Activated naive CD4-positive, alpha-beta T cell treated with anti-CD3 and anti-CD28 coated beads for 36 hours (primary cell): ENCODE measurements at places on chromosomes 4 and X.

DNA sequence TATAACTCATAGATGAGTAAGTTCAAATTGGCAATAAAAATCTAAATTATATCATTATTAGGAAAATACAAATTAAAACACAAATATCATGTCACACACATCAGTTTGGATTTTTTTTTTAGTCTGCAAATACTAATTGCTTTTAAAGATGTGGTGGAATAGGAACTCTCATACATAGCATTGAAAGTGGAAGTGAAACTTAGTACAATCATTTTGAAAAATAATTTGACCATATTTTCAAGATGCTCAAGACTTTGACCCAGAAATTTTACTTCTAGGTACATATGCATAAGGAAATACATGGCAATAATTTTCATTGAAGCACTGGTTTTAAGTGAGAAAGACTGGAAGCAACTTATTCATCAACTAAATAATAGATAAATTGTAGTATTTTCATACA lies 147.5 kb upstream of the SMIM31 start:
- no peaks in the 10 kb centered on the region for H3K27me3 ChIP-seq
- H3K36me3 ChIP-seq, result no peaks in the 10 kb centered on the region
- H3K27ac ChIP-seq, result no peak overlapping the region
- no peak overlapping the region for H3K4me3 ChIP-seq
- no peak for DNase-seq
- no peaks in the 10 kb centered on the region for H3K4me1 ChIP-seq

DNA sequence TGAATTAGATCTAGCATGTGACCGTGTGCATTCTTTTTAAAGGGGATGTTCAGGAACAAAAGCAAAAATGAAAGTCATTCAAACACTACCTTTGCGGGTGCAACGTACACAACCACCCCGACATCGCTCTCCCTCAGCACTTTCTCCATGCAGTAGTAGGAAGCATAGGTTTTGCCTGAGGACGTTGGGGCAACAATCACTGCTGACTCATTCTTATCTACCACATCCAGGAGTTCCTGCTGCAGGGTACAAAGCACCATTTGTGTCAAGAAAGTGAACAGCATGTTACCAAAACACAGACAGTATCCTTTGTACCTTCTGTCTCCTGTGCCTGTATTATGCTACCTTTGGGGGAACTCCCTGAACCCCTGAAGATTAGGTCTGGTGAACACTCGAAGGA lies 58.6 kb downstream of the DDX60L start:
- DNase-seq, result peak; percentile 30
- H3K27me3 ChIP-seq, result no peaks in the 10 kb centered on the region
- peaks cover 12% of the 10 kb centered on the region for H3K4me1 ChIP-seq
- peak overlapping the region; percentile 27 for H3K4me3 ChIP-seq
- H3K27ac ChIP-seq, result peak overlapping the region; percentile 52

DNA sequence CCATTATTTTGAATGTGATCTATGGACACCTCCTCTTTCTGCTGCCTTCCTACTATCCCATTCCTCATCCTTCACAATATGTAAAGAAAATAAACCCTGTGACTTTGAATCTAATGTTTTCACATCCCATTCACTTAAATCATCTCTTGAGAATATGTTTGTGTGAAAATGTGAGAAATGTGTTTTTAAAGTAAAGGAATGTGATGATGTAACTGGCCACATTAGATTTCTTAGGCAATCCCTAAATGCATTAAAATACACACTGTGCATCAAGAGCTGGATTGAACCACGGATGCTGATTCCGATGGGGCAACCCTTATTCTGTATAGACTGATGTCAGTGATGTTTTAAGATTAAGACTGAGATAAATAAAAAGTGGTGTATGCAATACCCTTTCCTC lies 558.9 kb upstream of the TENM3 start:
- no peak overlapping the region for H3K4me3 ChIP-seq
- H3K27me3 ChIP-seq, result no peaks in the 10 kb centered on the region
- no peak overlapping the region for H3K27ac ChIP-seq
- H3K36me3 ChIP-seq, result no peaks in the 10 kb centered on the region

DNA sequence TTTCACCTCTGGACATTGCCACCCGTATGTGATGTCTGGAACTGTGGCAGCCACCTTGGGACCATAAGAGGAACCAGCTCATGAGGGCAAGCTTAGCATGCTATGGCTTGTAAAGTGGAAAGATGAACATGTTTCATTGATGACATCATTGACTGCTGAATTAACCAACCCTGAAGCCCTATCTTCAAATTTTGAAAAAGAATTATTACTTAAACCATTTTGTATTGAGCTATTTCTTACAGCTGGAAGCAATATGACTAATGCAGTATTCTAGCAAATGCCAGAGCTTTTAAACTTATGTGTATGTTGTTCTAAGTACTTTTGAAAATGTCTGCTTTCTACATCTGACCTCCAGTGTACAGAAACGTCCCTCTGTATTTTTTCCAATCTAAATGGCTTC lies 18.1 kb downstream of the GUCY2F start:
- no peaks in the 10 kb centered on the region for H3K4me1 ChIP-seq
- no peak overlapping the region for H3K4me3 ChIP-seq
- no peak overlapping the region for H3K27ac ChIP-seq
- peaks cover 5% of the 10 kb centered on the region for H3K27me3 ChIP-seq
- no peak for DNase-seq

GRCh38 chrX:21883258-21883657 lies 27.5 kb downstream of the YY2 start:
- no peak overlapping the region for H3K4me3 ChIP-seq
- no peak for DNase-seq
- no peaks in the 10 kb centered on the region for H3K4me1 ChIP-seq
- H3K27ac ChIP-seq, result no peak overlapping the region

DNA sequence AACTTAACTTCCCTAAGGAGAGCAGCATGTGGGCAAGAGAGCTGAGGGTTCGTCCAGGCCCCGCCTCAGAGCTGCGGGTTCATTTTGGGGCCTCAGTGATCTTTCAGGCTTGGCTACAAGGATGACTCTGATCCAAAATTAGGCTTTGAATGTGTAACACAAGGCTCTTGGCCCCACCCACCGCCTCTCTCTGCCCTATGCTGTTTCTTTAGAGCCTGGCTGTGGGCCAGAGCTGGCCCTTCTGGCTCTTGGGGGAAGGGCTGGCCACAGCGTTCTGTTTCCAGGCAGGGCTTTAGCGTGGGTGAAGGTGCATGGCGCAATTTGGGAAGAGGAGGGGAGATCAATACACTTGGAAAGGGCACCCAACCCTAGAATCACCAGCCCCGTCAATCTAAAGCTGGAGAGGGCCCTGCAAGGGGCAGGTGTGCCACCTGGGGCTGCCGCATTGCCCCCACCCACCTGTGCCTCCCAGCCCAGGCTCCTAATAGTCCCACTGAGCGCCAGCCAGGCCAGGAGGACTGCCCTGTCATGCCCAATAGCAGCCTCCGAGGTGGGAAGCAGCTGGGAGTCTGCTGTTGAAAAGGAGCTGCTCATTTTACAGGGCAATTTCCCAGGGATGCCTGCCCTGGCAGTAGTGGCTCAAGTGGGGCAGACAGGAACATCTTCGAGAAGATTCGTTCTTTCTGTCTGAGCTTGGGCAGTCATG lies 84.5 kb upstream of the MAML3 start:
- H3K4me3 ChIP-seq, result no peak overlapping the region
- H3K27ac ChIP-seq, result no peak overlapping the region
- no peak for DNase-seq
- peaks cover 26% of the 10 kb centered on the region for H3K4me1 ChIP-seq
- H3K36me3 ChIP-seq, result no peaks in the 10 kb centered on the region

- no peaks in the 10 kb centered on the region for H3K27me3 ChIP-seq
- no peaks in the 10 kb centered on the region for H3K36me3 ChIP-seq
Measured at GRCh38 chr4:10589321-10589720, 95.2 kb downstream of the CLNK start.

DNA sequence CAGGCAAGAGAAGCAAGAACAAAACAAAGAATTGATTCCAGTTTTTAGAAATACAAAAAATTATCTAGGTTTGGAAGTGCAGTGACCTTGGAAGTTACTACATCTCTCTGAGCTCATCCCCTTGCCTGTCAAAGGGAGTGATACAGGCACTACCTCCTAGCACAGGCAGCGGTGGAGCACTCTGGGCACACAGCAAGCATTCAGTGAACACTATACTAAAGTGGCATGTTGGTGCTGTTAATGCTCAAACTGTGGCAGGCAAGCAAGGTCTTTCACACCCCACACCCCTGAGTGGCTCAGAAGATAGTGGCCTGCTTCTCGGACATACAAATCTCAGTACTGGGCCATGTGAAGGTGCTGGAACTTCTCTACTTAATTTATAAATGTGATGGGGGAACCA lies 51.2 kb downstream of the DRD5 start:
- H3K4me1 ChIP-seq, result no peaks in the 10 kb centered on the region
- H3K36me3 ChIP-seq, result no peaks in the 10 kb centered on the region
- H3K27me3 ChIP-seq, result peaks cover 3% of the 10 kb centered on the region
- no peak overlapping the region for H3K4me3 ChIP-seq
- no peak for DNase-seq

- H3K36me3 ChIP-seq, result no peaks in the 10 kb centered on the region
- H3K27ac ChIP-seq, result no peak overlapping the region
- H3K27me3 ChIP-seq, result peaks cover 10% of the 10 kb centered on the region
- no peak for DNase-seq
Measured at GRCh38 chr4:75429208-75429607, 85.0 kb downstream of the RCHY1 start.

DNA sequence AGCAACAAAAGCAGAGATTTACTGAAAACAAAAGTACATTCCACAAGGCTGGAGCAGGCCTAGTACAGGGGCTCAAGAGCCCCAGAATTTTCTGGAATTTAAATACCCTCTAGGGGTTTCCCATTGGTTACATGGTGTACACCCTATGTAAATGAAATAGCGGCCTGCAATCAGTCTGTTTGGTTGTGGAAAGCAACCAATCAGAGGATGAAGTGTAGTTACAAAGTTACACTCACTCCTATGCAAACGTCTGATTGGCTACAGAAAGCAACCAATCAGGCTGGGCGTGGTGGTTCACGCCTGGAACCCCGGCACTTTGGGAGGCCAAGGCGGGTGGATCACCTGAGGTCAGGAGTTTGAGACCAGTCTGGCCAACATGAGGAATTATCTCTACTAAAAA lies 13.8 kb upstream of the TXLNG start:
- no peaks in the 10 kb centered on the region for H3K36me3 ChIP-seq
- H3K4me1 ChIP-seq, result no peaks in the 10 kb centered on the region
- no peak overlapping the region for H3K27ac ChIP-seq
- no peaks in the 10 kb centered on the region for H3K27me3 ChIP-seq
- H3K4me3 ChIP-seq, result no peak overlapping the region

GRCh38 chrX:149527705-149528104 lies 13.1 kb upstream of the EOLA1 start:
- H3K36me3 ChIP-seq, result peaks cover 2% of the 10 kb centered on the region
- H3K27me3 ChIP-seq, result no peaks in the 10 kb centered on the region
- H3K4me3 ChIP-seq, result no peak overlapping the region
- H3K4me1 ChIP-seq, result peaks cover 28% of the 10 kb centered on the region
- H3K27ac ChIP-seq, result no peak overlapping the region

DNA sequence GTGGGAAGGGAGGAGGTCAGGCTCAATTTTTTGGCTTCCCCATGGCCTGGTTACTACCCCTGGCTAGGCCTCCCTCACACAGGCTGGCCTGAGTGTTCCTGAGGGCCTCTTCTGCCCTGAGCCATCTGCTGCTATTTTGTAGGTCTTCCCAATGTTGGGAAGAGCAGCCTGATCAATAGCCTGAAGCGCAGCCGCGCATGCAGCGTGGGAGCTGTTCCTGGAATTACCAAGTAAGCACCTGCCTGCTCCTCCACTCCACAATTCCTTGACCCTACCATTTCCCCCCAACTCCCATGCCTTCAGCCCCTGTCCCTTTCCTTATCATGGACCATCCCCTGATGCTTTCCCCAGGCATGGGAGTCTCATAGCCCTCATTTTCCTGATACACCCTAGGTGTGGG lies 20.8 kb downstream of the GNL3L start:
- peaks cover 35% of the 10 kb centered on the region for H3K36me3 ChIP-seq
- DNase-seq, result no peak
- H3K4me3 ChIP-seq, result no peak overlapping the region
- no peaks in the 10 kb centered on the region for H3K4me1 ChIP-seq

- H3K36me3 ChIP-seq, result peaks cover 35% of the 10 kb centered on the region
- H3K27ac ChIP-seq, result no peak overlapping the region
- H3K27me3 ChIP-seq, result no peaks in the 10 kb centered on the region
- H3K4me1 ChIP-seq, result peaks cover 12% of the 10 kb centered on the region
- DNase-seq, result no peak
Measured at GRCh38 chr4:113452868-113453620, 308.5 kb downstream of the CAMK2D start.

DNA sequence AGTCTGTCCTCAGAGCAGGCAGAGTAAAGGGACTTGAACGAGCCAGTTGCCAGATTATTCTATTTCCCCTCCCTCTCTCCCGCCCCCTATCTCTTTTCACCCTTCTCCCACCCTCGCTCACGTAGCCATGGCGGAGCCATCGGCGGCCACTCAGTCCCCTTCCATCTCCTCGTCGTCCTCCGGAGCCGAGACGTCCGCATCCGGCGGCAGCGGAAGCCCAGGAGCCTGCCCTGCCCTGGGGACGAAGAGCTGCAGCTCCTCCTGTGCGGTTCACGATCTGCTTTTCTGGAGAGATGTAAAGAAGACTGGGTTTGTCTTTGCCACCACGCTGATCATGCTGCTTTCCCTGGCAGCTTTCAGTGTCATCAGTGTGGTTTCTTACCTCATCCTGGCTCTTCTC lies 106.2 kb upstream of the SMAD1 start:
- H3K4me3 ChIP-seq, result no peak overlapping the region
- no peaks in the 10 kb centered on the region for H3K4me1 ChIP-seq
- H3K36me3 ChIP-seq, result peaks cover 1% of the 10 kb centered on the region
- H3K27me3 ChIP-seq, result peaks cover 10% of the 10 kb centered on the region

GRCh38 chr4:152696764-152697261 lies 17.0 kb upstream of the TMEM154 start:
- H3K36me3 ChIP-seq, result no peaks in the 10 kb centered on the region
- H3K27ac ChIP-seq, result no peak overlapping the region
- H3K4me3 ChIP-seq, result no peak overlapping the region

DNA sequence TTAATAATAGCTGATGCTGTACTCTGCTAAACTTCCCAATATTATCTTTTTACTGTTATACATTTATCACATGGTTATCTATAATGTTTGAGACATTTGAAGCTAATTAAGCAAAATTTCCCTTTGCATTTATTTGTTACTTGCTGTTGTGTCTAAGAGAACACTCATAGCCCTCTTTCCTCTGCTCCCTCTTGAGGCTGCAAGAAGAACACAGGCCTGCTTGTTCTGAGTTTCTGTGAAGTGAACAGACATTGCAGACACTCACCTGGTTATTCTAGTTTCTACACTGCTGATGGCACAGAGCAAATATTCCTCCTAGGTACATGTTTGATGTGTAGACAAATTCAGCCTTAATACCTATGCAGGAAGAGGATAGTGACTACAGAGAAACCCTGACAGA lies 367.8 kb downstream of the GASK1B start:
- no peaks in the 10 kb centered on the region for H3K4me1 ChIP-seq
- H3K27ac ChIP-seq, result no peak overlapping the region
- H3K4me3 ChIP-seq, result no peak overlapping the region
- no peak for DNase-seq

- H3K27ac ChIP-seq, result no peak overlapping the region
- H3K4me3 ChIP-seq, result no peak overlapping the region
- H3K4me1 ChIP-seq, result no peaks in the 10 kb centered on the region
- H3K36me3 ChIP-seq, result peaks cover 24% of the 10 kb centered on the region
- no peaks in the 10 kb centered on the region for H3K27me3 ChIP-seq
Measured at GRCh38 chr4:105859233-105859632, 36.0 kb upstream of the NPNT start.

GRCh38 chr4:20376070-20376469 lies 124.4 kb downstream of the SLIT2 start:
- no peaks in the 10 kb centered on the region for H3K4me1 ChIP-seq
- no peak overlapping the region for H3K4me3 ChIP-seq
- H3K27me3 ChIP-seq, result peaks cover 7% of the 10 kb centered on the region
- H3K36me3 ChIP-seq, result no peaks in the 10 kb centered on the region
